ENCODE measurements at places on chromosomes 6 and 20. TPM values are rescaled to one million over a fixed set of nuclear protein-coding genes. Genes with fewer than 3 reads are reported as not detected.

- H3K36me3 ChIP-seq: no peaks in the 10 kb centered on the region
- peaks cover 2% of the 10 kb centered on the region for H3K27me3 ChIP-seq
- no peaks in the 10 kb centered on the region for H3K4me1 ChIP-seq
- no peak for DNase-seq
- H3K4me3 ChIP-seq: no peak overlapping the region
Observed at GRCh38 chr6:130794010-130794697, 33.1 kb upstream of the SMLR1 start.

GRCh38 chr6:30463242-30463641 lies 26.1 kb upstream of the HLA-E start:
- peaks cover 25% of the 10 kb centered on the region for H3K27me3 ChIP-seq
- H3K4me1 ChIP-seq: peaks cover 21% of the 10 kb centered on the region
- no peak for DNase-seq
- H3K4me3 ChIP-seq: peak overlapping the region; percentile 35

DNA sequence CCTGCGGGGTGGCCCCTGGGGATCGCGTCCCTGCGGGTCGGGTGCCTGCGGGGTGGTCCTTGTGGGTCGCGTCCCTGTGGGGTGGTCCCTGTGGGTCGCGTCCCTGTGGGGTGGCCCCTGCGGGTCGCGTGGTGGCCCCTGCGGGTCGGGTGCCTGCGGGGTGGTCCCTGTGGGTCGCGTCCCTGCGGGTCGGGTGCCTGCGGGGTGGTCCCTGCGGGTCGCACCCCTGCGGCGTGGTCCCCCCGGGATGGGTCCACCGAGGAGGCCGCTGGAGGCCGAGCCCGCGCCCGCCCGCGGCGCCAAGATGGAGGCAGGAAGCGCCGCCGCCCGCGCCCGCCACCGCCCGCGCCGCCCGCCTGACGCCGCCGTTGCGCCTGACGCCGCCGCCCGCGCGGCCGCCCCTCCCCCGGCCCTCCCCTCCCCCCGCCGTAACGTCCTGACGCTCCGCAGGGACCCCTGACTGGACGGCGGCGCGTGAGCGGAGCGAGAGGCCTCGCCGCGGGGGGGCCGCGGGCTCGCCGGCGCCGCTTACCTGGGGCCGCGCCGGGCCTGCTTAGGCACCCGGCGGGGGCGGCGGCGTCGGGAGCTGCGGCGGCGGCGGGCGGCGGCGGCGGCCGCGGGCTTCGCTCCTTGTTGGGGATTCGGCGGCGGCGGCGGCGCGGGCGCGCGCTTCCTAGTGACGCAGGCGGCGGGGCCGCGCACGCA lies at the start of gene GMEB2:
Gene GMEB2, minus strand, starts transcription at position 678 of the 705 bp plus-strand sequence. CDS start 7,704 bp downstream, outside the sequence.
- H3K36me3 ChIP-seq: peaks cover 8% of the 10 kb centered on the region
- peak within 1 kb of the TSS; percentile 98 for H3K4me3 ChIP-seq
- H3K4me1 ChIP-seq: peaks cover 11% of the 10 kb centered on the region
- no peaks in the 10 kb centered on the region for H3K27me3 ChIP-seq
- DNase-seq: peak; percentile 65

DNA sequence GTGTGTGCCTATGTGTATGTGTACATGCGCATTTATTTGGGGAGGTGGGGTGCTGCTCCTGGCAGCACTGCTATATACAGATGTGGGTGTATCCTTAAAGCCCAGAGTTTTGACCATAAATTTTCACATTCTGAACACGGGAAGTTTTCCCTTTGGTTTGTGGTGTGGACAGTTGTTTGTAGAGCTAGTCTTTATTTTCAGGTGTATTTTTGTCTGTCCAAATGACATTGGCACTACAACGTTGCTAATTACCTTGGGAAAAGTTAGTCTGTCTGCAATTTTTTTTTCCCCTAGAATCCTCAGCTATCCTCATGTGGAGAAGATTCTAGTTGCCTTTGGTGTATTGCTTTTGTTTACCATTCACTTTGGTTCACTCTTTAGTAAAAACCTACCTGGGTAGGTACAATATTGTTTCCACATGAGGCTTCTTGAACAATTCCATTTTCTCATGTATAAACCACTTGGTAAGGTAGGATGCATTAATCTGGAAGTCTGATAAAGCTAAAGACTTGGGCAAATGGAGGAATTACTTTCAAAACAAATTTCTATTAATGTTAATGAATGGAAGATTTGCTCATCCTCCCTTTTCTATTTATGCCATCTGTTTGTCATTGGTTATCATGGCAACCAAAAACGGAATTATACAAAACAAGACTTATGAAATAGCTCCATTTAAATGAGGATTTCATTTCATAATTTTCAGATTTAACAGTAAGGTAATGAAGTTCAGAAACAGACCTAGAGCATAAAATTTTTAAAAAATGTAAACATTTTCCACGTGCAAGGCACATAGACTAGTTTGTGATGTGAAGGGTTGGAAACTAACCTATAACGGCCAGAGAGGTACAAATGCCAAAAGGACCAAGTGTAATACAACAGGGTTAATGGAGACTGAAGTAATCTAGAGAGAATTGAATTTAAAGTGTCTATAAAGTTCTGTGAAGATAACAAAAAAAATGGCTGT lies 3.9 kb downstream of the CCN2 start:
- DNase-seq: no peak
- no peaks in the 10 kb centered on the region for H3K4me1 ChIP-seq
- no peak overlapping the region for H3K27ac ChIP-seq
- H3K4me3 ChIP-seq: no peak overlapping the region

DNA sequence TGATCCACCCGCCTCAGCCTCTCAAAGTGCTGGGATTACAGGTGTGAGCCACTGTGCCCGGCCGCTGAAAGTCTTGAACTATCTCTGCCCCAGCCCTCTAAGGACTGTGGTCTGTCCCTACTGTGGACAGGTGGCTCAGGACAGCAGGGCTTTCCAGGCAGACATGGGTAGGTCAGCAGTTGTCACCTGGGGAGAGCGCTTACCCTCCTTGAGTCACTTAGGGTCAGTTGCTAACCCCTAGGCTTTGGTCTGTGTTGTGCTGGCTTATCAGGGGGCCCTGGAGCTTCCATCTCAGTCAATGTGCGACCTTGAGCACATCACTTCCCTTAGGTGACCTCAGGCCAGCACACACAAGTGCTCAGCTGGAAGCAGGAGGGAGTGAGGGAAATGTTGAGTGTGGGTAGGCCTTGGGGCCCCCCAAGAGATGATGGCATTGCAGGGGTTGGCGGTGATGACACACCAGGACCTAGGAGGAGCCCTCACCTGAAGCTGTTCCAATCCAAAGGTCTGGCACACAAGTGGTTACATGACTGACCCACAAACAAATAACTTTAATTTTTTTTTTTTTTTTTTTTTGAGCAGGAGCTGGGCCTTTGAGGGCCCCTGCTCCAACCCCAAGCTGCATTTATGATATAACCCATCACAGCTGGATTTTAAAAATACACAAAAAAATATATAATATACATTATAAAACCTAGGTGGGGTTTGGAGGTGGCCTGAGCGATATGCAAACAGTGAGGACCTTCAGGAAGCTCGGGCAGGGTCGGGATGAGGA lies 5.1 kb downstream of the RPL10A start:
- no peak for DNase-seq
- H3K4me3 ChIP-seq: no peak overlapping the region
- H3K27me3 ChIP-seq: no peaks in the 10 kb centered on the region
- no peak overlapping the region for H3K27ac ChIP-seq
- peaks cover 38% of the 10 kb centered on the region for H3K4me1 ChIP-seq

- peaks cover 3% of the 10 kb centered on the region for H3K4me1 ChIP-seq
- H3K4me3 ChIP-seq: no peak overlapping the region
- H3K36me3 ChIP-seq: no peaks in the 10 kb centered on the region
- no peak for DNase-seq
- H3K27me3 ChIP-seq: peaks cover 5% of the 10 kb centered on the region
Observed at GRCh38 chr6:44229376-44230033, 6.1 kb downstream of the SLC29A1 start.

Gene OTOR
- total RNA-seq: not detected

Gene DPPA5
- not detected for total RNA-seq

Data from T-cell (primary cell).